ENCODE measurements at places on chromosomes 7 and 10.
A peak's percentile ranks its signal among the peaks of the same experiment; 100 is the strongest.

- DNase-seq, result no peak
Observed at GRCh38 chr10:128575761-128576160, 449.5 kb upstream of the MKI67 start.

- DNase-seq, result no peak
Observed at GRCh38 chr10:6461961-6462360, 118.1 kb downstream of the PRKCQ start.

DNA sequence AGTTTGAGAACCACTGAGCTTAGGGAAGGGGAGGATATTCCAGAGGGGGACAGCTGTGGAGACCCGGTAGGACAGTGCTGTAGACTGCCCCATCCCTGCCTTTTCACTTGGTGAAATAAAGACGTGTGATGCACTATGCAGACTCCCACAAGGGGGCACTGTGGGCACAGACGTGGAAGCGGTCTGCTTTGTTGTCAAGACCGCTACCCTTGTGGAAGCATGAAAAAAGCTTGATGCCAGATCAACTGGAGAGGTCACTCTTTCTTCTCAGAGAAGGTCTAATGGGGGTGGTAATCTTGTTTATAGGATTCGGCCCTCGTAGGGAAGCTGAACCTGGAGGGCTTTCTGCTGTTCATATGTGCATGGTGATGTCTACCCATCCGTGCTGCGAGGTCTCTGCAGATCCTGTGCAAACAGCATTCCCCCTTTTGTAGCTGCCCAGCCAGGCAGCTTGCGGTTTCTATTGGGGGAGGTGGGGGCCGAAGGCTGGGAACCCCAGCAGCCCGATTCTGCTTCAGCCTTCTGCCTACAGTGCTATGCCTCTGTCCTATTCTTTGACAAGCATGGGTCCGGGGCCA is 13.7 kb downstream of the RPS24 start:
- peak; percentile 79 for DNase-seq

GRCh38 chr10:131998050-131998844 is 16.5 kb upstream of the BNIP3 start:
- peak; percentile 47 for DNase-seq

GRCh38 chr7:55526770-55527169 is 45.5 kb downstream of the VOPP1 start:
- no peak for DNase-seq

DNA sequence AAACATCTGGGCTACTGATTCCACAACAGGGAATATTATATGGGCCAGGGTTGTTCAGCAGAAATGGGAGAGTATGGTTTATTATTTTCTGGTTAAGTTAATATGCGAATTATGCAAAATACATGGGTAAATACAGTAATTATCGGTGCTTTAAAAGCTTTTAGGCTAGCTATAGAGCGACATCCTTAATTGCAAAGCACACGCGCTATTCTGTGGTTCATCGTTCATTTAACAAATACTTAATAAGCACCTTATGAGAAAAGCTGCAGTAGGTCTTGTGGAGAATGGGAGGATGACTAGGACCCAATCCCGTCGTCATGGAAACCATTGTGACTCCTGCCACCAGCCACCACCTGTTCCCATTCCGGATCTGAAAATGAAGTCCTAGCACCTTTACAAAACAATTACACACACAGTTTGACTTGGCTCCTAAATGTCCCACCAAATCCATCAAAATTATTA is 623 bp upstream of the CEP41 start:
- no peak for DNase-seq

DNA sequence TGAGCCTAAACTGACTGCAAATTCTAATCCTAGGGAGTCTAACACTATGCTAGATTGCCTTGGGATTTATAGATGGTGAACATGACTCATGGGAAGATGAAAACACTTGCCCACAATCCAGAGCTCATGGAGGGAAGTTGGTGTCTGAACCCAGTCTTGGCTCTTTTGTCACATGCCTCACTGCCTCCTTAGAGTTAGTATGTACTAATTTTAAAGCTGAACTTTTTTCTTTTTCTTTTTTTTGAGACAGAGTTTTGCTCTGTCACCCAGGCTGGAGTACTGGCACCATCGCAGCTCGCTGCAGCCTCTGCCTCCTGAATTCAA is 14.4 kb downstream of the MRPL32 start:
- DNase-seq, result no peak

DNA sequence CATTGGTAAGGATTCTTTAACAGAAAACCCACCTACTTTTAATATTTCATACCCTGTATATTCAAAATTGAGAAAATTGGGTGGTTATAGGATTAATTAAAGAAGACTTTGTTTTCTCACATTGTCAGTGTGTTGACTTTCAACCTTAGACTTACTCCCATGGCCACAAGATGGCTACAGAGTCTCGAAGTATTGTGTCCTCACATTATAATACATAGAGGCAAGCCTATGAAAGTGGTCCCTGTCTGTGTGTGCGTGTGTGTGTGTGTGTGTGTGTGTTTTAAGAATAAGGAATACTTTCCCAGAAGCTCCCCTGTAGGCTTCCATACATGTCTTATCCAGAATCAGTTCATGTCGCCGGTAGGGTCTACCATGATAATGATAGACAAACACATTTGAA is 180.0 kb downstream of the PHF14 start:
- no peak for DNase-seq

DNA sequence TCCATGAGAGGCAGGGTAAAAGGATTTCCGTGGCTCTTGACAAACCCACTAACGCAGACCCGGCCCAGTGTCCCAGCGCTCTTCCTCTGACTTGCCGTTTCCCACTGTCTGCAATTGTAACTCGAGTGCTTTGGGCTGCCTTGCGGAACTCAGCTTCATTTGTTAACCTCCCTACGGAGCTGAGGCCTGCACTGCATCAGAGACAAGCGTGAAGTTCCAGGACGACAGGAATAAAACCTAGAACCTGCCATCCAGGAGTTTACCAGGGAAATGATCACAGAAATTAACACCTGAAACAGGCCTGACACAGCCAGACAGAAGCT is 76.2 kb downstream of the SFMBT2 start:
- DNase-seq, result no peak

- no peak for DNase-seq
Observed at GRCh38 chr10:102914781-102915180, 3.3 kb upstream of the CNNM2 start.

- no peak for DNase-seq
Observed at GRCh38 chr10:71594934-71595571, 124.5 kb downstream of the C10orf105 start.

DNA sequence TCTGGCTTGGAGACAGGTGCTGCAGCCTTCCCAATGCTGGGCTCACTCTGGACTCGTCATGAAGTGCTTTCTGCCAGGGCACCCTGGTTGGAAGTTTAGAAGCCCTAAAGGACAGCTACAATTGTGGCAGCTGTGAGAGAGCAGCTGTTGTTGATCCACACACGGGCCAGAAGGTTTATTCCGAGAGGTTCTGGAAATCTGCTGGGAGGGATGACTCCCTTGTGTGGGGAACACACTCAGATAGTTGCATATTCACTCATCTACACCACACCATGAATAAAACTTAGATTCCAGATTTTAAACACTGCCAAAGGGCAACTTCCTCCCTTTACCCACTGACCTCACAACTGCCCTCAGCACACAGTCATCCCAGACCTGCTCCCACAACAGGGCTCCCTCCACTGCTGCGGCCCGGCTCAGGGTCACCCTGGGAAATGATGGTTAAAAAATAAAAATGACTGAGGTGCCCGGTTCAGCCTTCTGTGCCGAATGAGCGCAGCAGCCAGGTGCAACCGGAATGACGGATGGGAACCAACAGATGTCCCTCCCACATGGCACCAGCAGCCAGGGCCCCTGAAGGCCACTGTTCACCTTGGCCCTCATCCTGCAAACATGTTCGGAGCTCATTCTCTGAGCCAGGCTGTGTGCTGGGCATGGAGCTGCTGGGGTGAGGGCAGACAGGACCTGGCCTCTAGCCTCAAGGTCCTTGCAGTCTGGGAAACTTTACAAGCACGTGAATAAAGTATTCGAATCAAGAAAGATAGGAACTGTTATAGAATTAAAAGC is 40.2 kb downstream of the ASB13 start:
- DNase-seq, result no peak

DNA sequence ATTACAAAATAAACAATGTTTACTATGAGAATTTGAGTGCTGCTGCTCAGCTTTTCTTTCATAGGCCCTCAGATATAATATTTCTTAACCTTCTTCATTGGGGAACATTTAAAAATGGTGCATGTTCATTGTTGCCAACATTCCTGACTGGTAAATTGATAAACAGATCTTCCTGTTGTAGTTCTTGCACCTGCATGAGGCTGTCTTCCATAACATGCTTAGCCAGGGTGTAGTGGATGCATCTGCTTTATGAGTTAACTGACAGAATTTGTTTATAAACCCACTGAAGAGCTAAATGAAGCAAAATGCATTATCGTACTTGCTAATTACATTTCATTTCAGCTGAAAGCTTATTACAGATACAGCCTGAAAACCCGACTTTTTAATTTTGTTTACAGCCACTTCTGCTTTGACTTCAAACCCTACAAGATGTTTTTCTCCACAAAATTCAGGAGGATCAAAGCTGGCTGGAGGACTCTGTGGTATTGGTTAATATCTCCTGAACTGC is 177.2 kb downstream of the SEM1 start:
- no peak for DNase-seq

DNA sequence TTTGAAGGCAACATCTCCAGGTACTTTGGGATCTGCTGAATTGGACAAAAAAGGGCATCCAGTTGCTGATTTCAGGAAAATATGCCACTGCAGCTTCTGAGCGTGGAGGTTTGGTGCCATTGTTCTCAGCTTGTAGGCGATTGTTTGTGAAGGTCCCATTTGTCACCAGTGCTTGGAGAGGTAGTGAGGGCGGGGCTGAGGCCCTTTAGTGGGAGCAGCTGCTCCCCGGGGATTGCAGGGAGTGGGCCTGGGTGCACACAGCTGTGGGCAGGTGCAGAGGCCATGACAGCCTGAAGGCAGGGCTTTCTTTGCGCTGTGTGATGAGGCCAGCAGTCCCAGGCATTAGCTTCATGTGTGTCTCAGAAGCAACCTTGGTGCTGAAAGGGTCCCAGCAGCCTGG is 3.9 kb downstream of the FAM20C start:
- no peak for DNase-seq

DNA sequence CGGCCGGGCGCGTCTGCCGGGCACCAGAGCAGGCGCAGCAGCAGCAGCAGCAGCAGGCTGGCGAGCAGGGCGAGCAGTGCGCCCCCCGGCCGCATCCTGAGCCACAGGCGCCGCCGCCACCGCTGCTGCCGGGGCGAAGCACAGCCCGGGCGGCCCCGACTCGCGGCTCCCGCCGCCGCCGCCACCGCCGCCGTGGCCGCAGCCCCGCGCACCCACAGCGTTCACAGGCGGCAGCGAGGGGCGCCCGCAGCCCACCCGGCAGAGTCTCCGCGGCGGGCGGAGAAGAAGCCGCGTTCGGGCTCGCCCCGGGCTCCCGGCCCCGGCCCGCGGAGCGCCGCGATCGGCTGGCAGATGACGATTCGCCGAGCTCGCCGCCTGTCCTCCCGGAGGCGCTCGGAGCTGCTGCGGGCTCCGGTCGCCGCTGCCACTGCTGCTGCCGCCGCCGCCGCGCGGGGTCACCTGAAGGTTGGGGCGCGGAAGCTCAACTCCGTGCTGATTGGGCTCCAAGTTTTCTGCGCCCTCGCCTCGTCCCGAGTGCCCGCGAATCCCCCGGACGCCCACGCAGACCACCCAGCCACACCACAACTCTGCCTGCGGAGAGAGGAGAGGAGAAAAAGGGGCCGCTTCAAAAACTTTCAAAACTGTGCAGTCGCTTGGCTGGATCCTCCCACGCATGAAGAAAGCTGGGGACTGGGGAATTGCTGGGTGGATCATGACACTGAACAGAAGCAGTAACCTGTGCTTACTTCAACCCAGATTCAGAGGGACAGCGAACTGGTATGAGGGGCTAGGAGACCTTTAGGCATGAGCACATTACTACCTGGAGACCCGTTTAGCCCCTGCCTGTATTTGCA is at the start of gene ST8SIA6:
ST8SIA6 (minus strand) TSS at position 435 of the 854 bp plus-strand sequence; CDS start at position 95, 340 bp downstream.
- DNase-seq, result no peak

DNA sequence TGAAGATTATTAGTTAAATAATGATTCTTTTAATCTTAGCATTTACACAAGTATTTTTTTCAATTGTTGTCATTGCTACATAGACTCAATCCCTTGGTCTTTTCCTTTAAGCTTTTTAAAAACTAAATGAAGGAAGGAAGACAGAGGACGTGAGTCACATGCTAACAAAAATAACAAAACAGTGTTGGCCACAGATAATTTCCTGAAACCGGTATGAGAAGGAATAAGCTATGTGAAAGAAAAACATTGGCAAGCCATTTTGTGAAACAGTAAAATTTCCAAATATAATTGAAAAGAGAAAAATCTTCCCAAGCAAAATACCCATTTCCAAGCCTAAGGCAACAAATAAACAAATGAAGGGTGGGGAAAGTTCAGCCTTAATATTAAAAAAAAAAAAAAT is 223.0 kb downstream of the AHR start:
- no peak for DNase-seq

- no peak for DNase-seq
Observed at GRCh38 chr7:45145881-45146280, 11.7 kb upstream of the RAMP3 start.

- no peak for DNase-seq
Observed at GRCh38 chr10:88138319-88138848, 275.0 kb downstream of the PTEN start.

DNA sequence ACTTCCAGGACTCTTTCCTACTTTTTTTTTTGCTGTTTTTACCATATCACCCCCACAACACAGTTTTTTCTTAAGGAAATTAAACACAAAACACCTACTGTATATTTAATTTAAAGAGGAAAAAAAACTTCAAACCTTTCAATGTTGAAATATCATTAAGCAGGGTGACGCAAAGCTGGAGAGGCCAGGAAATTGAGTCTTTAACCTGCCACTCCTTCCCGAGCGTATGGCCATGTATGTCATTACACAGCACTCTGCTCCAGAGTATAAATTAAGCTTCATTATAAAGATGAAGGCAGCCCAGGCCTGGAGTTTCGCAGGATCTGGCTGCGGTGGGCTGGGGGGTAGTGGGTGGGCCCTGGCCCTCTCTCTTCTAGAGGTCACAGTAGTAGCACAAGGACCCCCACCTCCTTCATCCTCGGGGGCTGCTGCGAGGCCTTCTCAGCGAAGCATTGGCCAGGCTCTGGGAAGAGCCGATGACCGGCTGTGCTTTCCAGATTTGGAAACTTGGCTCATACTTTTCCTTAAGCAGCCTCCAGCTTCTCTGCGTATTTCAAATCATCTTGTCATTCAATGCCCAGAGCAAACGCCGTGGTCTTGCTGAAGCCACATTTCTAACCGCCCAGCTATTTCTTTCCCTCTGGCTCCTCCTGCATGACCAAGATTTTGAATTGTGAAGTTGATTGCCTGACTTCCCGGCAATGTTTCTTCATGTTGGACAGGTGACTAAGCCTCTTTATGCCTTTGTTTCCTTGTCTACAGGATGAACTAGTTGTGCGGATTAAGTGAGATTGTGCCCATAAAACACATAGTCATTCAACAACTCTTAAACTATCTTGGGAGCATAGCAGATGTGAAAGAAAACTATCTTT is 765.1 kb downstream of the SUGCT start:
- no peak for DNase-seq

DNA sequence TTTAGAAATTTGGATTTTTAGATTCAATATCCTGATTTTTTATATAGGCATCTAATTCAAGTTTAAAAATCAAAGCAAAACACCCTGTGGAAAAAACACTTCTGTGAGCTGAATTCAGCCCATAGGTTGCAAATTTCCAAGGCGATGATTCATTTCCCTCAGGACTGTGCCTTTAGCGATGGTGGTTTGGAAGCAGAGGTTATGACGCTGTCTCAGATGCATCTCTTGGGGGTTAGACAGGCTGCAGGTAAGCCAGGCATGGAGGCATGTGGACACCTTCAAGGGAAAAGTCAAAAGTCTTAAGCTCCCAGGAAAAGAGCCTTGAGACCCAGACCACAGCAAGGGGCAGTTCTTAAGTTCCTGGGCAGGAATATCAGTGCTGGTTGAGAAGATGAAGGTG is 9.5 kb upstream of the FRA10AC1 start:
- DNase-seq, result no peak

Measured in HepG2 (cell line).